ENCODE measurements at places on chromosomes 4 and X.
A peak's percentile ranks its signal among the peaks of the same experiment; 100 is the strongest.

DNA sequence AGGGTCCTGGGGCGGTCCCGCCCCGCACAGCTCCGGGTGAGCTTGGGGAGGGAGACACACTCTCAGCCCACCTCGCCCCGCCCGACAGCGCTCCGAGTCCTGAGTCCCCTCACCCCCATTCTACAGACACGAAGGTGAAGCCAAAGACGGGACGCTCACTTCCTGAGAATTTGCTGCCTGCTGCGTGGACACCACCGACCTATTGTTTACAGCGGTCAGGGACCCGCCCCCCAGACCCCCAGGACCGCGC lies 796 bp upstream of the ZNF141 start:
- DNase-seq = no peak

DNA sequence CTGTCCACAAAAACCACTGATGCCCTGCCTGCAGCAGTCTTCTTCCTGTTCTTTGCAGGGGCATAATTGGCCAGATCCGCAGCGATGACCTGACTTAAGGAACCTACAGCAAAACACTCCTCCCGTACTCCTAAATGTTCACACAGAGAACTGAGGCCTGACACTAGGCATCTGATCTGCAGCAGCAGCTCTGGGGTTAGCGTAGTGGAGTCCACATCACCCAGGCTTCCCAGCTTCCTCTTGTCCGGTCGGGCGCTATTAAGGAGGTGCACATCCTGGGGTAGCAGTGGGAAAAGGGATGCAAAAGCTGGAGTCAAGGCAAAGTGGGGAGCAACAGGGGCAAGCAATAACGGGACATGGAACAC lies 758 bp downstream of the SCFD2 start:
- peak; percentile 31 for DNase-seq

- DNase-seq = peak; percentile 70
These were observed 500 bp downstream of the GAR1 start for GRCh38 chr4:109816082-109816442.

DNA sequence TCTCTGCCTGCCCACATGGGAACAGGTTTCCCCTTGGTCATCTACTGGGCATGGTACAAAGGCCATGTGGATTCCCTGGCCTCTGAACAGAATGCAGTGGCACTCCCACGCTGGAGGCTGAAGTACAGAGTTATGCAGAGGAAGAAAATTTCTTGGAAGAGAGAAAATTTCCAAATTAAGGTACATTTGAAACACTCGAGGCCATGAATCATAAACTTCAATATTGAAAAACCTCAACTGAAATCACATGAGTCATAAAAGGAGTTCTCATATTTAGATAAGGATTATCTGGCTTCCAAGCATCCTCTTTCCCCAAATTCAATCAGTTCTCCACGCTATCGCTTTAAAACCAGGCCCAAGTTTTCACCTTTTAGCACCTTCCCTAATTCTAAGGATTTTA lies 28.1 kb upstream of the TXK start:
- no peak for DNase-seq

Measured in activated CD8-positive, alpha-beta T cell treated with anti-CD3 and anti-CD28 coated beads, Interleukin-2, amount 10 ng/mL, durations not matched to agents 7 days and 5 days (primary cell).